ENCODE measurements at places on chromosomes 7 and 10.

GRCh38 chr7:6438427-6438826, 9.3 kb downstream of the DAGLB start:
- DNase-seq, result no peak

- DNase-seq, result no peak
Measured at GRCh38 chr7:34036051-34036920, 130.9 kb downstream of the BMPER start.

DNA sequence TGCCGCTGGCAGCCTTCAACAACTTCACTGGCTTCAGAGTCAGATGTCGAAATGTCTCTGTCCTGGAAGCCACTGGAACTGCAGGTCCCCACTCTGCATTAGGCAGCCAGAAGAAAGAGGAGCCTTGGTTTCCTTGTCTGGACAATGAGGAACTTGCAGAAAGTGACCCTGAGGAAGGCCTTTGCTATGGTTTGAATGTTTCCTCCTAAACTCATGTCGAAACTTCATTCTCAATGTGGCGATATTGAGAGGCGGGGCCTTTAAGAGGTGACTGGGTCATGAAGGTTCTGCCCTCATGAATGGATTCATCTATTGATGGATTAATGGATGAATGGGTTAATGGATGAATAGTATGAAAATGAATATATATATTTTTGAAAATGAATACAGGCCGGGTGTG, 61.6 kb upstream of the GPR26 start:
- DNase-seq, result no peak

DNA sequence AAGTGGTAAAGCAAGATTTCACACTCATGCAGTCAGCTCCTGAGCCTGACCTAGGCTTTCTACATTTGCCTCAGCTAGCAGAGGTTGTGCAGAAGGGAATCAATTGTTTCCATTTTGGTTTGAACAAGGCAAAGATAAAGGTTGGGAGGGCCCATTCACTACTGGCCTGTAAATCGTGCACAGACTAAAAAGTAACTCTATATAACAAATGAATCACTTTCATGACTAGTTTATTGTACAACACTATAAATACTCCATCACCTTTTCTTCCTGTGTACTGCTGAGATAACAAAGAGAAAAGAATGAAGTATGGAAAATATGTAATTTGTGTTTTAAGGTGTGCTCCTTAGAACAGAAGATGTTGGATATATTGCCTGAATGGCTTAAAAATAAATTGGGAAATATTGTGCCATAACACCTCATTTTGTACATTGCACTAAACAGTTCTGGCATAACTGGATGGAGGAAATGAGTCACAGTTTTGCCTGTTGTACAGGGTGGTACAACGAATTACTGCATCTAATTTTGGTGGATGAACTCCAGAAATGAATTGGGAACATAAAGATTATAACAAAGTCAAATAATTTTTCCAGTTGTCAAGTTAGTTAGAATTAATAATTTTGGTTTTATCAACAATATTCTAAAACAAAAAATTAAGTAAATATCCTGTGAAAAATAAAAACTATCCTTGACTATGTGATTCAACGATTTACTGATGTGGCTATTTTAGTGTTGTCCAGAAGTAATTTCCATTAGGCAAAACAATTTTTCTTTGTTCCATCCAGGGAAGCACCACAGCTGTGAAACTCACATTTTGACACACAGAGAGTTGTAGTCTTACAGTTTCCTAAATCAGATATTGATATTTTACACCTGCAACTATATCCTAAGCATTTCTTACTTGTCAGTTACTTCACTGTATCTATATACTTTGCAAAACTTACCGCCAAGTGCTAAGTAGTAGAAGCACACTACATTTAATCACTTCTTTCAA, 18.0 kb downstream of the SEMA3C start:
- DNase-seq, result no peak

DNA sequence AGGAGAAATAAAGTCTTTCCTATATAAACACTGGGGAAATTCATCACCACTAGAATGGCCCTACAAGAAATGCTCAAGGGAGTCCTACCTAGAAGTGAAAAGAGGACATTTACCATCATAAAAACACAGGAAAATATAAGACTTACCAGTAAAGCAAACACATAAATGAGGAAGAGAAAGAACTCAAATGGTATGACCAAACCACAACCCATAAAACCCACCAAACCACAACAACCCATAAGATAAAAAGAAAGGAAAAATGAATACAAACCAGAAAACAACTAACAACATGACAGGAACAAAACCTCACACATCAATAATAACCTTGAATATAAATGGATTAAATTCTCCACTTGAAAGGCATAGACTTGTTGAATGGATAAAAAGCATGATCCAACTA, 71.9 kb upstream of the DIP2C start:
- no peak for DNase-seq

- peak; percentile 70 for DNase-seq
Measured at GRCh38 chr7:3028071-3028757, 15.5 kb downstream of the CARD11 start.

GRCh38 chr10:35462491-35462934, 126.2 kb downstream of the CCNY start:
- no peak for DNase-seq

DNA sequence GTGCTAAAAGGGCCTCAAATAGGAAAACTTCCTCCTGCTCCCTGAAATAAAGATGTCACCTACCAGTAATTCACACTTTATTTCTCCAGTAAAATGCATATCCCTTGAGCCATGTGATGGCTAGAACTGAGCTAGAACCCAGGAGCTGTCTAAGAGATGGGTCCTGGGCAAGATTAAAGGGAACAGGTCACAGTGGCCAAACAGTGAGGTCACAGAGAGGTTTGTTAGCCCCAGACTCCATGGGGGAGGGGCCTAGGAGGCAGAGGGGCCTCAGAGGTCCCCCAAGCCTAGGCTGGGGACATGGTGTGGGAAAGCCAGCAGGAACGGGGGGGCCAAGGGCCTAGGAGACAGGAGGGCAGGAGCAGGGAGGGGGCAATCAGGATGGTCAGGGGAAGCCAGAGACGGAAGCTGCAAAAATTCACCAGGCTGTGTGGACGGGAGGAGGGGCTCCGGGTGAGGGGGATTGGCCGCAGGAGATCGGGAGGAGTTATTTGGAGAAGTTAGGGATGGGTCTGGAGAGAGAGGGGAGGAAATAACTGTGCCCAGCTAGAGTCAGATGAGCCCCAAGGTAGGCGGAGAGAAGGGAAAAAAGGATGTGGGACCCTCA, 3.3 kb downstream of the FBXO24 start:
- DNase-seq, result no peak

GRCh38 chr7:149489391-149490024, 8.1 kb downstream of the ZNF746 start:
- DNase-seq, result no peak

DNA sequence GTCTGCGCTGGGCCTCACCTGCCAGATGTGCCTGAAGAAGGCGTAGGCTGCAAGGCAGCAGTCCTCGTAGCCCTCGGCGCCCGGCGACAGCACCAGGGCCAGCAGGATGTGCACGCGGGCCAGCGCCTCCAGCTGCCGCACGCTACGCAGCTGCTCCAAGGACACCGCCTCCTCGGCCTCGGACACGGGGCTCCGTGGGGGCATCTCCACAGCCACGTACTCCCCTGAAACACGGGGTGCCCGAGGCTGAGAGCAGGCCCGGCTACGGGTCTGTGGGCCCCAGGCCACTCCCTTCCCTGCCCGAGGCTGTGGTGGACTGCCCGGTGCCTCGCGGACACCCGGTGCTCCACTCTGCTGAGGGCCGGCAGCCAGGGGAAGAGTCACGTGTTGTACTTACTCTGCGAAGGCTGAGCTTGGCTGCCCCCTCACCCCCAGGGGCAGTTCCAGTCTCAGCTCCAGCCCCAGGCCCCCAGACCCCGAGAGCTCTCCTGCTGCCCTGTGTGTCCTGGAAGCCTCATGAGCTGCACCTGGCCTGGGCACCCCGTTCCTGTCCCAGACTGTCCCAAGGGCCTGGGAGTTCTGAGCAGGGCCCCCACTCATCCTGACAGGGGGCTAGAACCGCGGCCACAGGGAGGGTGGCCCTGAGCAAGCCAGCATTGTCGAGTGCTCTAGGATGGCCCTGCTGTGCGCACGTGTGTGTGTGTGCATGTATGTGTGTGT, 62.8 kb downstream of the CFAP46 start:
- no peak for DNase-seq

Data from stimulated activated CD4-positive, alpha-beta T cell treated with anti-CD3 and anti-CD28 coated beads, Interleukin-2, amount 100 ng/mL, for 24 hours (primary cell).